Karpas-422 (cell line): ENCODE measurements at places on chromosomes 1 and 21.

- DNase-seq, result no peak
Observed at GRCh38 chr1:204134103-204134502, 17.7 kb downstream of the ETNK2 start.

DNA sequence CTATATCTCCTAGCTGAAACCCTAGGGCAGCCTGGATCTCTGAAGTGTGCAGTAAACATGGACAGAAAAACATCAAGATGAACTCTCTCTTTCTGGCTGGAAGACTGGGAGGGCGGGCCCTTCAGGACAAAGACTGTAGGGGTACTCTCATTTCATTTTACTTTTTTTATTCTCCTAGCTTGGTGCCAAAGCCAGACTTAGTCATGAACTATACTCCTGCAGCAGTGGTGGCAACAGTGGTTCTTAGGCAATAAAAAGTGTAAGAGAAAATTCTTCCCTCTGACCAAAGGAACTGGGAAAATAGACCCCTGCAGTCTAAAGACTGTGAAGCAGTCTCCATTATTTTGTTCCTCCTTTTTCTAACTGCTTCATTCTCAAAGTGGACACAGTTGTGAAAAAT is 213.8 kb upstream of the JUN start:
- DNase-seq, result no peak

- no peak for DNase-seq
Observed at GRCh38 chr1:160807738-160808137, 11.8 kb downstream of the LY9 start.

GRCh38 chr1:108704496-108704895 is 8.2 kb upstream of the FNDC7 start:
- DNase-seq, result no peak

- DNase-seq, result no peak
Observed at GRCh38 chr1:96934282-96934681, 212.7 kb downstream of the PTBP2 start.

- DNase-seq, result no peak
Observed at GRCh38 chr1:156772728-156773497, 5.6 kb downstream of the PRCC start.

DNA sequence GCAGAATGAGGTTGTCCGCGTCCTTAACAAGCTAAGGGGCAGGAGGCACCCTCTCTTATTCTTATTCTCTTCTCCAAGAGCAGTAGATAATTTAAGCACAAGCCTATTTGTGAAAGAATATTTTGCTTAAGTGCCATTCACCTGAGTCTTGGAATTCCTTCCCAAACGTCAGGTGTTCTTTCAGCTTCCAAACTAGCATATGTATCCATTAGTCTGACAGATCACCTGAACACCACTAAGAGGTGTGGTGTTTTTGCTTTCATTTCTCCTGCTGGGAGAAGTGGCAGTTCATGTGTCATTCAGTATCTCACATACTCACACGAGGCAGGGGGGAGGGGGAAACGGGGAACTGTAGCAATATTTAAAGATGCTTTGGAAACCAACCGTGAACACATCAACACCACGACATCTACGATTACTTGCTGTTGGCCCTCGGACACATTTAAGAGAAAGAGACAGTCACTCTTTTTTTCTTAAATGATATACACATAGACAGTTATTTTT is 45.5 kb upstream of the RBM15 start:
- no peak for DNase-seq

DNA sequence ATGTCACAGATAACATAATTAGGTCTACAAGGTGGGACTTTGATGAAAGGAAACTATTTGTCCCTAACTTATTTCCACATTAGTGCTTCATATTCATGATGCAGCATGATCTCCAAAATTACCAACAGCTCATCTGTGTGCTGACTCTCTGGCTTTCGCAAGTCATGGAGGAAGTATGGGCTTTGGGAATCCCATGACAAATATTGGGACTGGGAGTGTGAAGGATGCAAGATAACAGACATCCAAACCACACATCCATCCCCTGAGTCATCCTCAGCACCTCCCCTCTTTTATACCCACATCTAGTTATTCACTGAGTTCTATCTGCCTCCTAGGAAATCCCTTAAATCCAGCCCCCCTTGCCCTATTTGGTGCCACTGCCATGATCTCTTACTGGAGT is 102.8 kb upstream of the COL24A1 start:
- DNase-seq, result no peak

DNA sequence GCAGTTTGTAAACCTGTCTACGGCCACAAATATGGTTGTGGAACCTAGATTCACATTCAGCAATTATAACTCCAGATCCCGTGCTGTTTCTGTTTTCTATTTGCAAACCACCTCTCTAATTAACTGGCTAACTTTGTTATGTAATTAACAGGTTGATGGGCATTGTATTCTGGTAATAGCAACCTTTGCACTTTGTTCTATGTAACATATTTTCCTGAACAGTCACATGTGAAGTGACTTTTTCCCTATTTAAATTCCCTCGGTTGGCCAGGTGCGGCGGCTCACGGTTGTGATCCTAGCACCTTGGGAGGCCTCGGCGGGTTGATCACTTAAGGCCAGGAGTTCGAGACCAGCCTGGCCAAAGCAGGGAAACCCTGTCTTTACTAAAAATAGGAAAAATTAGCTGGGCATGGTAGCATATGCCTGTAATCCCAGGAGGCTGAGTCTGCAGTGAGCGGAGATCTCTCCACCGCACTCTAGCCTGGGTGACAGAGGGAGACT is 1.4 kb downstream of the ACADM start:
- peak; percentile 63 for DNase-seq

DNA sequence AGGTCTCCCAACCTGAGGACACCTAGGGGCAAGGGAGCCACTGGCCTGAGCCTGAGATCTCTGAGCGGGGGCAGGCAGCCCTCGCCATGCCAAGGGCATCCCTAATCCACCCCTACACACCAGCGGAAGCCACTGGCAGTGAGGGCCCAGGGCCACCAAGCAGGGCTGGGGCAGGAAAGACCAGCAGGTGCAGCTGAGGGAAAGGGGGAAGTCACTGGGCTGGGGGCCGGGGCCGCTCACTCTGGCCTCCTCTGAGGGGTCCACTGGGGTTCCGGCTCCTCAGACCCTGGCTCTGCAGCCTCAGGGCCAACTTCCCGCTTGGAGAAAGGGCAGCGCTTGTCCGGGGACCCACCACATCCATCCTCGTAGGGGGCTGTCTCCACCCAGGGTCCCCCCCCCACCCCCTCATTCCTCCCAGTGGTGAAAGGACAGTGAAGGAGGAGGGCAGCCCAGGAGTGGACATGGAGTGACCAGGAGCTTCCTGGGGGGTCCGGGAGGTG is 42.5 kb upstream of the ACTRT2 start:
- DNase-seq, result no peak

GRCh38 chr1:6912518-6912917 is 127.3 kb downstream of the CAMTA1 start:
- no peak for DNase-seq

DNA sequence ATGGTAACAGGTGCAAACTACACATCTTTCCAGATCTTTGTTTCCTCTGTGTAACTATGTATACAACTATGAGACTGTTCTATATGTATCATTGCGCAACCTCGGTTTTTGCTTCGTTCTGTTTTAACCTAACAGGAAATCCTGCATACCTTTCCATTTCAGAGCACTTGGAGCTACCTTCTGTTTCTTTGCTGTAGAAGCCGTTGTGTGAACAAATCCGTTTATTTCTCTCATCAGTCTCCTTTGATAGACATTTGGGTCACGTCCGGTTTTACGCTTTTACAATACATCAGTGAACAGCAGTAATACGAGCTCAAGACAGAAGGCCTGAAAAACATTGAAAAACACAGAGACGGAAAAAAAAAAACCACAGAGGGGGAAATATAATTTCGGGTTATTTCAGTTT is 10.5 kb downstream of the ATP5IF1 start:
- peak; percentile 83 for DNase-seq
